ENCODE measurements at places on chromosomes 13 and 19.

DNA sequence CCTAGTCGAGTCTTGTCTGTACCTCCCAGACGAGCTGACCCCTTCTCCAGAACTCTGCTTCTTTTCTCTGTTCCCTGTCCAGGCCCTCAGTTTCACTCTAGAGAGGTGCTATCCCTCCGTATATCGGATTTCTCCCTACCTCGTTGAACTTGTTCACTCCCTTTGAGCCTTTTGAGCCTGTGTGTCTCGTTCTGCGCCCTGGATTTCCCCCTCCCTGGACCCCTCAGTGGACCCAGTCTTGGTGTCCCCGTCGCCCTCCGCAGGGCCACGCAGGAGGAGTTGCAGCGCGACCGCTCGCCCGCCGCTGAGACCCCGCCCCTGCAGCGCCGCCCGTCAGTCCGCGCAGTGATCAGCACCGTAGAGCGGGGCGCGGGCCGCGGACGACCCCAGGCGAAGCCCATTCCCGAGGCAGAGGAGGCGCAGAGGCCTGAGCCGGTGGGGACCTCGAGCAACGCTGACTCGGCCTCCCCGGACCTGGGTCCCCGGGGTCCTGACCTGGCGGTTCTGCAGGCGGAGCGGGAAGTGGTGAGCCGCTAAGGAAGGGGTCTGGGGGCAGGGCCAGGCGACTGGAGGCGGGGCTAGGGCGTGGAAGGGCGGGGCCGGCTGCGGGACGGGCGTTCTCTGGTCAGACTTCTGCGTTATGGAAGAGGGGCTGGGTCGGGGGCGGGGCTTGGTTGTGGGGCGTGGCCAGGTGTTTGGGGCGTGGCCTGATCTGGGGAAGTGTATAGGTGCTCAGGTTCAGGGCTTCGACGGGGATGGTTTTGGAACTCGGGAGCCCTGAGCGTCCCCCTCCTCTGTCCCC is 5.5 kb downstream of the EPS8L1 start:
- DNase-seq: no peak

DNA sequence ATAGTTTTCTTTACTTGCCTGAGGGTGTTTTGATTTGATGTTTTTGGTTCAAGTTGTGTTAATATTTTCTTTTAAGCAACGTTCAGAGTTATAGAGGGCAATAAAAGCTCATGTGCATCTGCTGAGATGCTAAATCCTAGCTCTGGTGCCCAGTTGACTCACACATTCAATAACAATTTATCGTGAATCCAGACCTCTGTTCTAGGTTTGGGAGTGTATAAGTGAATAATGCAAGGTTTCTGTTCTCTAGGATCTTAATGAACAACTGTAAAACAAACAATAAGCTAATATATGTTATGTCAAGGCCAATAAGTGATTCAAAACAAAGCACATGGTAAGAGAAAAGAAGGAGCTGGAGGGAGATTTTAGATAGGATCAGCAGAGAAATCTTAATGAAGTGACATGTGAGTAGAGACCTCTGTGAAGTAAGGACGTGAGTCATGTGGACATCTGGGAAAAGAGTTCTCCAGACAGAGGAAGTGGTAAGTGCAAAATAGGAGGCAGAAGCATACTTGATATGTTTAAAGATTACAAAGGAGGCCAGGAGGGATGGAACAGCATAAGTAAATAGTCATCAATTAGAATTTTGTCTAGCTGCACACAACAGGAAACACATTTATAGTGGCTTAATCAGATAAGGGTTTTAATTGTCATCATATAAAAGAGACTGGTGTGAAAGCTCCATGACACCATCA is 278.5 kb upstream of the HTR2A start:
- DNase-seq: peak; percentile 73

DNA sequence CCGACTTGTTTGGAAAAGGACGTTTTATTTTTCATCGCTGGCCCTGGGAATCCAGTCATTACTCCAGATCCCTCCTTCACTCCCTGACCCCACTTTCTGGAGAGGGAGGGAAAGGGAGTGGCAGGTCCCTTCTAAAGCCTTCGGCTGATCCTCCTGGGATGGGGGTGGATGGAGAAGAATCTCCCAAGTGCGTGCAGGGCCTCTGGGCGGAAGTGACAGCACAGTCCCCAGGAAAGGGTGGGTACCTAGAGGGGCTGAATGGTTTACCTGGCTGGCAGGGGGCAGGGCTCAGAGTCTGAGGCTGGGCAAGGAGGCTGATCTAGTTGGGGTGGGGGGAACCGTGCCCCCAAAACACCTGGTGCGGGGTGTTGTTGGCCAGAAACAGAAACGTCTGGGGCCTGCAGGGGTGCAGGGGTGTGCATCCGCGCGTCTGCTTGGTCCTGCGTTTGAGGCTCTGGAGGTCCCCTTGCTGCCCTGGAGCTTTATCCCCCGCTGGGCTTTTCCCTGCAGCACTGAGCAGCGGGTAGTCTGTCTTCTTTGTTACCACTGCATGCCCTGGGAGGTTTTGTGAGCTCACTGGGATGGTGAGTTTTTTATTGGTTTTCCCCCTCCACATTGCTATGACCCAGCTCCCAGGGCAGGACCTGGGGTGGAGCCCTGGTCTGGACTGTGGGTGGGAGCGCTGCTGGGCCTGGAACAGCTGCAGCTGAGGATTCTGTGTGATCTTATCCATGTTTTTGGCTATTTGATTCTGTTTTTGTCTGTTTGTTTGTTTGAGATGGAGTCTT is 3.0 kb upstream of the ZNF628 start:
- no peak for DNase-seq

- no peak for DNase-seq
Observed at GRCh38 chr19:11361771-11362731, 6.8 kb downstream of the PLPPR2 start.

GRCh38 chr19:8257052-8257443 is 47.9 kb downstream of the CERS4 start:
- no peak for DNase-seq

- no peak for DNase-seq
Observed at GRCh38 chr13:80336370-80336769, 4.6 kb downstream of the SPRY2 start.

GRCh38 chr13:100541897-100542825 is 46.4 kb downstream of the GGACT start:
- DNase-seq: no peak

DNA sequence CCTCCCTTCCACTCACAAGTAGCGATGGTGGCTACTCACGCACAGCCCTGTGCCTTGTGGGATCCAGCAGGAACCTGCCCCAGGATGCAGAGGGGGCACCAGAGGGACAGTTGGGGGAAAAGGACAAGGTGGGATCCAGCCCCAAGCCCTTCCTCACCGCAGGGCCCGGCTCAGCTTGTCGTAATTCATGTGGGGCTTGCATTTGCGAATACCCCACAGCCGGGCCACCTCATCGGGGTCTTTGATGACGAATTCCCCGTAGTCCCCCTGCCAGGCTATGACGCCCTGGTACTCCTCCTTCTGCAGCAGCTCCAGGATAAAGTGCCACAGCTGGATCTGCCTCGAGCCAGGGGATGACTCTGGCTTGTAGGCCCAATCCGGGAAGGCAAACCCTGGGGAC is 18.5 kb downstream of the ERFL start:
- DNase-seq: no peak

- DNase-seq: peak; percentile 73
Observed at GRCh38 chr13:101520672-101521071, 68.2 kb downstream of the ITGBL1 start.

- DNase-seq: no peak
Observed at GRCh38 chr19:12913851-12914690, 5.0 kb downstream of the SYCE2 start.

DNA sequence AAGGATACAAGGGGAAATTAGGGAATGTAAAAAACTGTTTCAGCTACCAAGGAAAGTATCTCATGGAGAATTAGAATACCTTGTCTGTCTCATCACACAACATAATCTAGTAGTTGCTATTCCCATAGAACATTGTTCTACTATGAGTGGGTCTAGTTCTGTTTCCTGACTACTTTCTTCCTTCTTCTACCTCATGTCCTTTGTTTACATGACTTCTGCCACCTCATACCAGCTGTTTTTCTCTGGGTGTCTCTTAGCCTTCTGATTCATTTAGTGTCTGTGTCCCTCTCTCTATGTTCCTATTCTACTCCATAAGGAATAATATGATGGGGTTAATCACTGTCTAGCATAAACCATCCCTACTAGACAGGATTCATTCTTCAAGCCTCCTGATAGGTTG is 887.3 kb downstream of the DIAPH3 start:
- DNase-seq: no peak

DNA sequence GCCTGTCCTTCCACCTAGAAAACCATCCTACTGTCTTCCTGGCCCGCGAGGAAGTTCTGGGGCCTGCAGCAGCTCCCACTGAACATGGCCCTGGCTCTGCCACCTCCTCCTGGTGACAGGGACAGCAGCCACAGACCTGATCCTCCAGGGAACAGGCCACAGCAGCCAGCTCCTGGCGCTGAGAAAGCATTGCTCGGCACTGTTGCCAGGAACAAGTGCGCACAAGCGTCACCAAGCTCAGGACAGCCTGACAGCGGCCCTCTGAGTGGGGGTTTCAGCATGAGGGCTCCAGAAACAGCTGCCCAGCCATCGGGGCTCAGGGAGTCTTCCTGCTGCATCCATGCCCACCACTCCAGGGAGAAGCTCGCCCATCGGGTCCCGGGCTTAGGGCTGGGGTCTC is 21.9 kb downstream of the AP3D1 start:
- DNase-seq: no peak

- DNase-seq: no peak
Observed at GRCh38 chr13:21486322-21486721, 27.2 kb upstream of the ZDHHC20 start.

- DNase-seq: no peak
Observed at GRCh38 chr13:28421676-28422410, 73.1 kb downstream of the FLT1 start.

- no peak for DNase-seq
Observed at GRCh38 chr13:109610517-109610916, 175.9 kb downstream of the IRS2 start.

- no peak for DNase-seq
Observed at GRCh38 chr13:23715762-23716235, 145.6 kb downstream of the TNFRSF19 start.

- DNase-seq: no peak
Observed at GRCh38 chr13:94711561-94712286, 621 bp downstream of the SOX21 start.

- no peak for DNase-seq
Observed at GRCh38 chr19:18203408-18203862, 407 bp downstream of the RAB3A start.

GRCh38 chr13:75481176-75482069 is 546 bp downstream of the TBC1D4 start:
- no peak for DNase-seq

DNA sequence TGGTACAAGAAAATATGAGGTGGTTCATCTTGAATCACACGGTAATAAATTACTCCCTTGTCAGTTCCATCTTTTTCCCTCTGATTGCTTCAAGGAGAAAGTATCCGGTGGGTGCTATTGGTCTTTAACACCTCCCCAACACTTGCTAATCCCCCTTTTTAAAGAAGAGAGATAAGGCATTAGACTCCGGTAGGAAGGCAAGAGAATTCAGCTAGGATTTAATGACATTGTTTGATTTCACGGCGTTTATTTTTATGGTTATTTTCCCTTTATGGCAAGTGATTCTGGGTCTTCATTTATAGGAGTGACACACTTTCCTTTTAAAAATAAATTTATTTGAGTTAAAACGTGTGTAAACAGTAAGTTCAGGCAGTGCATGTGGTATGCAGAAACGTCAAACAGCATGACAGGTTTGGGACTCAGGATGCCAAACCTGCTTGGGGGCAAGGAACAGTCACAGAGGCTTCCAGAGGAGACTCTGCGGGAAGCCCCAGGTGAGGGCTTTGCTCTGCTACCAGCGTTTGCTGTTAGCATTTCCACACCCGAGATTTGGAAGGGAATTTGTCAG is 36.5 kb downstream of the TSHZ3 start:
- no peak for DNase-seq

DNA sequence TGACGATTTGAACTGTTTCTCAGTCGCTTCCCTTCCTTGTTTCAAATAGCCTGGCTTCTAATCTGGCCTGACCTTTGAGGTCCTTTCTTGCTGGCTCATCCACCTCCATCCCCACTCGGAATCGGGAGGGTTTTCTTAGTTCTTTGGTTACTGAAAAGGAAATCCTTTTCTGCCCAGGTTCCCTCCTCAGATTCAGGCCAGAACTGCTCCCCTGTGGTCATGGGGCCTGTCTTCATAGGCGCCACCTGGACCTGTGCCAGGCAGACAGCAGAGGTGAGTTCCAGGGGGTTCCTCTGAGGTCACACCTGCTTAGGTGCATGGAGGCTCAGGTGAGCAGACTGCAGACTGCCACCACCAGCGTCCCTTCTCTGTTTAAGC is 62.4 kb downstream of the AKAP11 start:
- no peak for DNase-seq

DNA sequence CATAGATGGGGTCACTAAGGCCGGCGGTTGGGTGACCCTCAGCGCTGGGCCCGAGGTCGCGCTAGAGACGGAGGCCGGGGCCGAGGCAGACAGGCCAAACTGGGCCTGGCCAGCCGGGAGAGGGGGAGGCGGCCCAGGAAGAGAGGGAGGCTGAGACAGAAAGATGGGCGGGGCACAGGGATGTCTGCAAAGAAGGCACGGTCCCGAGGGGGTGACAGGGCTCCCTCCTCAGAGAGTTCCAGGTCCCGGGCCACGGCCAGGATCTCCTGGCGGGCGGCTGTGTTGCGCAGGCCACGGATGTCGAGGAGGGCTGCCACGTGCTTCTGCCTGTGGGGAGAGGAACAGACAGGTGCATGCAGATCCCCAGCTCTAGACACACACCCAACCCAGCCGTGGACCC is 32.2 kb downstream of the EXOC3L2 start:
- DNase-seq: no peak

GRCh38 chr19:47310819-47311218 is 1.2 kb downstream of the C5AR1 start:
- DNase-seq: no peak

- DNase-seq: no peak
Observed at GRCh38 chr19:42089191-42089750, 13.3 kb downstream of the ZNF574 start.

GRCh38 chr19:2782329-2782935 is 641 bp downstream of the SGTA start:
- DNase-seq: no peak

DNA sequence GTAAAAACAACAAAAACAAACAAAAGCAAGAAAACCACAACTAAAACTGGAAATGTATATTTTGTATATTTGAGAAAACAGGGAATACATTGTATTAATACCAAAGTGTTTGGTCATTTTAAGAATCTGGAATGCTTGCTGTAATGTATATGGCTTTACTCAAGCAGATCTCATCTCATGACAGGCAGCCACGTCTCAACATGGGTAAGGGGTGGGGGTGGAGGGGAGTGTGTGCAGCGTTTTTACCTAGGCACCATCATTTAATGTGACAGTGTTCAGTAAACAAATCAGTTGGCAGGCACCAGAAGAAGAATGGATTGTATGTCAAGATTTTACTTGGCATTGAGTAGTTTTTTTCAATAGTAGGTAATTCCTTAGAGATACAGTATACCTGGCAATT is 17.1 kb downstream of the KLF5 start:
- no peak for DNase-seq

- no peak for DNase-seq
Observed at GRCh38 chr19:18708452-18709231, 25.2 kb downstream of the CRTC1 start.

DNA sequence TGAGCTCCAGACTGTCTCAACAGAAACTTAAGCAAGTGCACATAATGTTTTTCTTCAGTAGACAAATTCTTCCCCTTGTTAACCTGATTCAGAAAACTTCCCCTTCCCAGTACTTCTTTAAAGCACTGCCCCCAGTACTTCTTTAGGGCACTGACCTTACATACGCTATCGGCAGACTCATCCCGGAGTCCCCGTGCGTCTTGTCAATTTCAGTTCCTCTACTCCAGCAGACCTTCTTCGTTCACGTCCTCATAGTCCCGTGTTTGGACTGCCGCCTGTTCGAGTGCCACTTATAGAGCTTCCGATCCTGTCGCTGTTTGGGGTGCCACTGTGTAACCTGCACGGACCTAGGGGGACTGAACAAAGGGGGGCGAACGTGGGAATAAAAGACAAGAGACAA is 29.0 kb downstream of the ZNF627 start:
- DNase-seq: no peak
